A172 (cell line): ENCODE measurements at places on chromosomes 7 and 10.

DNA sequence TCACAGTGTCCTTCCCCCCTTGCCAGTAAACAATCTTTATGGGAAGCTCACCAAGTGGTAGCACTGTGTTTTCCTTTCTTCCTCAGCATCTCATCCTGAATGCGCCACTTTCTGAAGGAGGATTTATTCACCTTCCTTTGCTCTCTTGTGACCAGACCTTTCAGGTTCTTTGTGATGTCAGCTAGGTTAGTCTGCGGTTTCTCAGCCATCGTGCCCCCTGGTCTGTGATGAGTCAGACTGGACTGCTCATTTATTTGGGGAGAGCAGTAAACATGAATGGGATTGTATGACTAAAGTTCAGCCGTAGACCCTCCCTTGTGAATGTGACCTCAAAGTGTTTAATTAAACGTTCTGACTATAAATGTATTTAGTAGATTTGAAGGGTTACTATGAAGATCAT, 235.1 kb upstream of the CELF2 start:
- no peak for DNase-seq

- peak; percentile 22 for DNase-seq
Observed at GRCh38 chr10:34286136-34286739, 528.9 kb downstream of the PARD3 start.

- DNase-seq = no peak
Observed at GRCh38 chr7:142308918-142309317, 51.1 kb upstream of the PRSS58 start.

DNA sequence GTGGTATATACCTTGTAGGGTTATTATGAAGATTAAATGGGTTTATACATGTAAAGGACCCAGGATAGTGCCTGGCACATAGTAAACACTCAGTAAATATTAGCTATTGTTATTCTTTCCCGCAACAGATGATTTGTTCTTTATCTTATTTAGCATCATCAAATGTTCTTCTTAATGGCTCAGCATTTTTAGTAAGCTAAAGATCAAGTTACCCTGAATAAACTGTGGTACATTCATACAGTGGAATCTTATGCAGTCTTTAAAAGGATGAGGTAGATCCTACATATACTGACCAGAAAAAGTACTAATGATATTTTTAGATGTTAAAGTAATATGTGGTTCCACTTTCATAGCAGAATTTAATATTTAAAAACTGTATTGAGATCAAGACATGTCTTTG, 65.4 kb downstream of the ST7 start:
- no peak for DNase-seq

- no peak for DNase-seq
Observed at GRCh38 chr10:71497763-71498326, 101.1 kb downstream of the CDH23 start.

- DNase-seq = no peak
Observed at GRCh38 chr7:86962623-86963022, 96.8 kb downstream of the ELAPOR2 start.

GRCh38 chr10:70943841-70944466, 55.6 kb upstream of the PCBD1 start:
- DNase-seq = no peak

- DNase-seq = no peak
Observed at GRCh38 chr10:26715137-26715487, 17.6 kb downstream of the PDSS1 start.

- DNase-seq = no peak
Observed at GRCh38 chr7:112381311-112382091, 68.8 kb upstream of the IFRD1 start.

DNA sequence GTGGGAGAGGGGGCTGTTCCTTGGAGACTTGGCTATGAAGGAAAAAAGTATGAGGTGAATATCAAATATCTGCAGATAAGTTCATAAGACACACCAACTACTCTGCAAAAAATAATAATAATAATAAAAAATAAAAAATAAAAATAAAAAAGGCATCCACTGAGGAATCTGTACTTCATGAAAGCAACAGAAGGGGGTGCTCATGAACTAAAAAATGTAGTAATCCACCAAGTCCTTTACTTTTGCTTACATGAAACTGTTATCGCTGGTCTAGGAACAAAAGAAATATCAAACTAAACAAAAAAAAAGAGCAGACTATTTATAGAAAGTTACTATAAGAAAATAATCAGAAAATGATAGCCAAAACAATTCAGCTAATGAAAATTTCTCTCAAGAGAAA, 579.0 kb downstream of the PHTF2 start:
- DNase-seq = no peak

- DNase-seq = no peak
Observed at GRCh38 chr10:70593513-70593890, 9.0 kb downstream of the PRF1 start.

- DNase-seq = no peak
Observed at GRCh38 chr7:152974577-152974976, 215.0 kb downstream of the ACTR3B start.

- DNase-seq = no peak
Observed at GRCh38 chr10:121648493-121648892, 50.2 kb upstream of the FGFR2 start.

- no peak for DNase-seq
Observed at GRCh38 chr10:79491143-79491835, 21.0 kb upstream of the EIF5AL1 start.

- no peak for DNase-seq
Observed at GRCh38 chr7:150790416-150791075, 9.6 kb downstream of the TMEM176B start.

DNA sequence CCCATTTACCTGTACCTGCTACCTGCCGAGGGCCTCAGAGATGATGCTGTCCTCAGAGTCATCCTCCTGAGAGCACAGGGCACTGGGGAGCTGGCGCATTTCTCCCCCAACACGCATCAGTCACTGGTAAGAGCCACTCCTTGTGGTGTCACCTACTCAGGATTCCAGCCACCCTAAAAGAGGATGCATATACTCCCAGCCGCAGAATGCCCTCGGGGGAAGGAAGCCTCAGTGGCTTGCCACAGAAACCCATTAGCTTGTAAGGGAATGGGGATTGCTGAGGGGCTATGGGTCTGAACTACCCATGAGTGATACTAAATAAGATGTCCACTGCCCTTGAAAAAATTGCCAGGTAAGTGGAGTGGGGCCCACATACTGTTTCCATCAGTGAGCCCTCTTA, 279.2 kb downstream of the WDR11 start:
- DNase-seq = no peak

DNA sequence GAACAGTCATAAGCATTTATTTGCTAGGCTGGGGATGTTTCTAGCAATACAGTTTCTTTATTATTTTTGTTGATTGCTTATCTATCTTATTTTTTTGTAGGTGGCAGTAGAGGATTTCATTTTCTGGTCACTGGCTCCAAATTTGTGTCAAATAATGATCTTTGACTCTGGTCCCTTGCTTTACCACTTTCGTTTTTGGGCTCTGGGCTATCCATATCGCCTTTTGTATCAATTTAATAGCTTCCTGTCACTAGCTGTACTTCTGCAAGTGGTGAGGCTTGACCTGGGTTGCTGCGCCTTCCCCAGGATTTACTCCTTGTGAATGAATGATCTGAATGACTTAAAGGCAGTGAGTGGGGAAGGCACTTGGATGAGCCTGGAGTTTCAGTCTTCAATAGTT, 48.4 kb downstream of the MDFIC start:
- DNase-seq = no peak

GRCh38 chr10:91054325-91054724, 133.4 kb upstream of the ANKRD1 start:
- DNase-seq = no peak

- DNase-seq = no peak
Observed at GRCh38 chr7:49159536-49159935, 235.2 kb downstream of the CDC14C start.

- no peak for DNase-seq
Observed at GRCh38 chr7:116601426-116601825, 70.6 kb upstream of the MET start.

DNA sequence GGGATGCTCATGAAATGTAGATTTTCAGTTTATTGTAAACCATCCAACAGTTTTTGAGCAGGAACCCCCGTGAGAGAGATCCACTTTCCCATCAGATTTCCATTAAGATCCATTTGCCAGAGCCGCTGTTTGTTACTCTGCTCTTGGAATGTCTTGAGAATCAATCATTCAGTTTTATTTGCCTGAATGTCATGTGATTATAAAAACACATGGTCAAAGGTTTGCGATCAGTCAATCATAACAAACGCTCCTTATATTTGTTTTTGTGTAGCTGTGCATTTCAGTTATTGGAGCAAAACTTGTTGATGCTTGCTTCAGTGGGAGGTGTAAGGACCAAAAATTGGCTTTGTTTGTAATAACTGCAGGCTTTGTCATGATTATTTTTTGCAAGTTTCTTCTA, 155.8 kb upstream of the RHOBTB1 start:
- no peak for DNase-seq

GRCh38 chr7:143484119-143484518, 6.4 kb downstream of the TAS2R41 start:
- no peak for DNase-seq

DNA sequence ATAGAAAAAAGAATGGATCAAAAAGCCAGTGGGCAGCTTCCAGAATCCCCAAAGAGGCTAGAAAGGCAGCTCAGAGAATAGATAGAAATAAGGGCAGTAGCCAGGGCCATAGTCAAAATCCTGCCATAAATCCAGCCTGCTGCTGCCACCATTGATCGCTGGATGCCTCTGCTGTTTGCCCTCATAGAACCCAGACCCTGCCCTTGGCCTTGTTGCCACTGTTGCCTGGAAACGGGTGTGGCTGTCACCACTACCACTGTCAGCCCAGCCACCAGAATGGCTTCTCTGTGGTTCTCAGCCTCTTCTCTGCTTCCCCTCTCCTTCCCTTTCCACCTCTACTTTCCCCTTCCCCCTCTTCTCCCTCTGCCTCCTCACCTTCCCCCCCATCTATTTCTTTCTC, 57.8 kb downstream of the HHEX start:
- DNase-seq = no peak

- no peak for DNase-seq
Observed at GRCh38 chr7:151082141-151083070, 887 bp downstream of the TMUB1 start.

DNA sequence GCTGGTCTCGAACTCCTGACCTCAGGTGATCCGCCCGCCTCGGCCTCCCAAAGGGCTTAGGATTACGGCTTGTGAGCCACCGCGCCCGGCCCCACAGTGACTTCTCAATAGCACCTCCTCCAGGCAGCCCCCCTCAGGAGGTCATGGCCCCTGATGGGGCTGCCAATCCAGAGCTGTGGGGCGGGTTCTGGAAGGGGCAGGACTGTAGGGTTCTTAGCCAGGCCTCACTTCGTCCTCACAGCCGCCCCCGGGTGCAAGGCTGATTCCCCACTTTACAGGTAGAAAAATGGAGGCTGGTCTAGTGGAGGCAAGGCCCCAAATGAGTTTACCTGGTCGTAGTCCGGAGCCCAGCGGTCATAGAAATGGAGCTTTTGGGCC, 638 bp downstream of the METTL27 start:
- DNase-seq = no peak

GRCh38 chr7:100130608-100131453, 4.1 kb downstream of the MBLAC1 start:
- DNase-seq = peak; percentile 48

GRCh38 chr7:43454936-43455518, 127.9 kb upstream of the STK17A start:
- peak; percentile 67 for DNase-seq

GRCh38 chr10:100216006-100216405, 13.4 kb downstream of the CHUK start:
- DNase-seq = no peak

GRCh38 chr7:139889186-139889871, 60.3 kb downstream of the TBXAS1 start:
- peak; percentile 27 for DNase-seq

GRCh38 chr7:84568781-84569180, 374.2 kb upstream of the SEMA3A start:
- DNase-seq = no peak

DNA sequence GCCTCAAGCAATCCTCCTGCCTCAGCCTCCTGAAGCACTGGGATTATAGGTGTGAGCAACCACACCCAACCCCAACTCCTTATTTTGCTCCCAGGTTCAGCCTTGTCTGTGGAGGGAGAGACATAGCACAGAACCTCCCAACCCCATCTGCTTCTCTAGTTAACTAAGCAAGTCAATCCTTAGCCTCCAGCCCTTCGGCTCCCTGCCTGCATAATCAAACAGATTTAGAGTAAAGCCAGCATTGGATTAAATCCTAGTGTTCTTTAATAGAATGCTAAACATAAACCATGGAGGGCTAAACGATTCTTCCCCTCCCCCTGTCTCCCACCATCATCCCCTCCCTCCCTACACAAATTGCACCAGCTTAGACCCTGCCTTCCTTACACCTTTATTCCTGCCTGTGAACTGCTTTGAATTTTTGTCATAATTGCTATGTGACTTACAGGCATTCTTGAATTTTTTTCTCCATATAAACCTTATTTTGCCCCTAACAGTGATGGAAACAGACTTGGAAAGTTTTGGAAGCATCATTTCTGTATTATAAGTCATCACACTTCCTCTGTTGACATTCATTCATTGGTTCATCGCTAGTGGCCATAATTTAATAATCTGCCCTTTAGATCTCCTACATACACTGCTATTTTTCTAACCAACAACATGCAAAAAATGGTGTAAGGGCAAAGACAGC, 72.6 kb upstream of the TOMM7 start:
- DNase-seq = no peak

- peak; percentile 73 for DNase-seq
Observed at GRCh38 chr7:74083117-74083876, at the start of gene LIMK1. LIMK1 (plus strand) TSS chr7:74083804; CDS start chr7:74083991, 187 bp downstream.

DNA sequence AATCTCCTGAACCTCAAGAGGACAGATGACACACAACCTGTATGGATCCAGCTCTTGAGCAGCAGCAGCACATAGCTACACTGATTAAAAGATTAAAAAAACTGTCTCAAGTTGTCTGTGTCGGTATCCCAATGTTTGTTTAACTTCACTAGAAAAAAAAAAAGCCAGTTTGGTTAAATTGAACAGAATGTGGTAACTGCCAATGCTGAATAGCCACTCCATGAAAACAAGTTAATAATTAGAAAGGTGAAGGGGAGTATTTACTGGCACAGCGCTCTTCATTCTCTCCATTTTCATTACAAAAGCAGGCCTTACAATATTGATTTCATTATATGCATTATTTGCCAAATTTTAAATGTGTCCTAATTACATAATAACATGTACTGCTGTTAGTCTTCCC, 47.6 kb downstream of the GDI2 start:
- DNase-seq = no peak

GRCh38 chr7:133023370-133024071, 58.4 kb downstream of the CHCHD3 start:
- DNase-seq = no peak

DNA sequence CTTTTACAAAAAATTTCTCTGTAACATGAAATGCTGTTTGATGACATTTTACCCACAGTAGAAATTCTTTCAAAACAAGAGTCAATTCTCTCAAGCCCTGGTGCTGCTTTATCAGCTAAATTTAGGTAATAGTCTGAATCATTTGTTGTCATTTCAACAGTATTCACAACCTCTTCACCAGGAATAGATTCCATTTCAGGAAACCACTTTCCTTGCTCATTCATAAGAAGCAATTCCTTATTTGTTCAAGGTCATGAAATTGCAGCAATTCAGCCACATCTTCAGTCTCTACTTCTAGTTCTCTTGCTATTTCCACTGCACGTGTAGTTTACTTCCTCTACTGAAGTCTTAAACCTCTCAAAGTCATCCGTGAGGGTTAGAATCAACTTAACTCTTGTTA, 14.1 kb downstream of the STAG3 start:
- no peak for DNase-seq

- peak; percentile 37 for DNase-seq
Observed at GRCh38 chr7:46554688-46555422, 633.8 kb upstream of the IGFBP3 start.

GRCh38 chr7:79063019-79063698, 390.3 kb downstream of the MAGI2 start:
- no peak for DNase-seq
